ENCODE measurements at places on chromosomes 3 and 15.

- peak; percentile 96 for DNase-seq
These were observed 58.3 kb upstream of the TRAK1 start for GRCh38 chr3:42032693-42033349.

- no peak for DNase-seq
These were observed 80.3 kb downstream of the CGNL1 start for GRCh38 chr15:57456559-57456958.

DNA sequence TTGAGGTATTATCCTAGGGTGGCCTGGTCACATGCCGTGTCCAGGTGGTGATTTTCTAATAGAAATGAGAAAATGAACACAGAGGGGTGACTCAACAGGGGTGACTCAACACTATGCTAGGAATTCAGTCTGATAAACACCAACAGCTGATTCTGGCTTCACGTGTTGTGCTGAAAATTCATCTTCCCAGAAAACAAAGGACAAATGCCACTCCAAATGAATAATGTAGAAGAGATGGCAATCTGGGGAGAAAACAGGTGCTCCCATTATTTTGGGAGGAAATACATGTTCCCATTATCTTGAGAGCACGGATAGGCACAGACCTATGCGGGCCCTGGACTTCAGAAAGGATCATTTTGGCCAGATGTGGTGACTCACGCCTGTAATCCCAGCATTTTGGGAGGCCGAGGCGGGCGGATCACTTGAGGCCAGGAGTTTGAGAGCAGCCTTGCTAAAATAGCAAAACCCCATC, 101.2 kb upstream of the MEX3B start:
- peak; percentile 90 for DNase-seq

GRCh38 chr3:99878005-99878404, 60.3 kb downstream of the CMSS1 start:
- peak; percentile 90 for DNase-seq

DNA sequence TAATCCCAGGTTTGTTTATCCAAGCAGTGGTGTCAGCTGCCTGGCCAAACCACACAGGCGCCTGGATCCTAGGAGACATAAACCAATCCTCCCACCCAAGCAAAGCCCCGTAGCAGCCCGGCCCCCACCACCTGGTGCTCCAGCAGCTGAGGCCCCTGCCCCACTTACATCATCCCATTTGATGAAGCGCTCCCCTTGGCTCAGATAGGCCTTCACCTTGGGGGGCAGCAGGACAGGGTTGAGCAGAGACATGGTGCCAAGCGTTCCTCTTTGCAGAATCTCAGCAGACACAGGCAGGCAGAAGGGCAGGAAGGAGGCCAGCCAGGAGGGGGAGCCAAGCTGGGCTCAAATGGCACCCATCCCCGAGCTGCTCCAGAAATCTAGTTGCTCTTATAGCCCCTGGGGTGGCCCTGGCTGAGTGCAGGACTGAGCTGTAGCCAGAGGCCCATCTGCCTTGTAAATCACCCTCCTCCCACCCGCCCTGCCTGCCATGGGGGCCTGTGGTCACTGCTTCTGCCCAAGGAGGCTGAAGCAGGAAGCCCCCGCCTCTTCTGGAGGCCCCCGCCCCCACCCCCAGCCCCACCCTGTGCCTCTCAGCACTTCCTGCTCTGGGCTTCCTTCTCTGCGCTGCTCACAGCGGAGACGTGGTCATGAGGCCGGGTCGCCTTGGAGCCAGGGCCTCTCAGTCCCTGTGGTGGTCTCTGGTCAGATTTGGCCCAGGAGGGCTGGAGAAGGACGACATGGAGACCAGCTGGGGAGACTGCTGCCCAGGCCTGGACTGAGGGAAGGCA, at the start of gene PLCB2:
Gene PLCB2 (minus strand): TSS at position 515 of the 791 bp plus-strand sequence. CDS start 263 bp downstream, at position 252.
- no peak for DNase-seq

- DNase-seq, result no peak
These were observed 289.7 kb downstream of the RPLP1 start for GRCh38 chr15:69742361-69742760.

DNA sequence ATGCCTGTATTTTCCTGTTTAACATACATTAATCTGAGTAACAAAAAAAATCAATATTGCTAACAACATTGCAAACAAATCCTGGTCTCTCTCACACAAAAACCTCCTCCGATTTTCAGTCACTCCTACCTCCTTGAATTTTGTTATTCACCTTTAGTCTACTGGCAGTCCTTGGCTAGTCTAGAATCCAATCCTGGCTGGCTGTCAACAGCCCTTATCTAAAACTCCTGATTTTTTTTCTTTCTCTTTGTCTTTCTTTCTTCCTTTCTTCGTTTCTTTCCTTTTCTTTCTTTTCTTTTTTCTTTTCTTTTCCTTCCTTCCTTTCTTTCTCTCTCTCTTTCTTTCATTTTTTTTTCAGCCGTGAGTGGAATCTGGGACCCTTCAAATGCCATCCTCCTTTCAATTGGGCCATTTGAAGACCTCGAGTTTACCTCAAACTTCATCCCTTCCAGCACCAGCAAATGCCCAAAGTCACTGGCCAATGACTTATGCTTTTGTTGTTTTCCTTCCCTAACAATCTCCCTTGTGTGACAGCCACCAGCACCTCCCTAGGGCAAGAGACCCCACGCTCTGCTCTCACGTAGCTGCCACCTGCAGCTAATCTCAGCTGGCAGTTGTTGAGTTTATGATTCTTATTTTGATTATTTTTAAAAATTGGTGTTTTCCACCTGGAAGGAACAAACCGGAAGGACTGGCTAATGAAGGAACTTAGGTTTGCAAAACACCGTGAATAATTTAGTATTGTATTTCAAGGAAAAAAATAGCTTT, 6.8 kb upstream of the ONECUT1 start:
- DNase-seq, result no peak

DNA sequence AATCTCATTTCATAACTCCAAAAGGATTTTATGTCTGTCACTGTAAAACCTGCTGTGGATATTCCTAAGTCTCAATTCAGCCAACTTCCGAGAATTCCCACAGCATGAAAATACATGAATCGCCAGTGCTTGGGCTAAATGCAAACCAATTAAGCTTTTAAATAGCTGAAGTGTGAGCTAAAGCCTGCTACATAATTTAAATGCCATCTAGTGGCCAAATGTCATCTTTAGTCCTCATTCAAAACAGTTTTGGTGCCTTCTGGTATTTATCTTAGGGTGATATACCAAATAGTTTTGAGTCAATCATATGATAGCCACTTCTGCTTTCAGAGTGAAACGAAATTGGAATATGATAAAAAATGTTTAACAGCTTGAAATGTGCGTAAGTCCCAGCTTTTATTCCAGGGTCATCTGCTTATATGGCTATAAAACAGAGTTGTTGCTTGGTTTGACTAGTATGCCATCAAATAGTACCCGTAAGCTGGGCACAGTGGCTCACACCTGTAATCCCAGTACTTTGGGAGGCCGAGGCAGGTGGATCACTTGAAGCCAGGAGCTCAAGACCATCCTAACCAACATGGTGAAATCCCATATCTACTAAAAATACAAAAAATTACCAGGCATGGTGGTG, 41.8 kb upstream of the CCNL1 start:
- no peak for DNase-seq

DNA sequence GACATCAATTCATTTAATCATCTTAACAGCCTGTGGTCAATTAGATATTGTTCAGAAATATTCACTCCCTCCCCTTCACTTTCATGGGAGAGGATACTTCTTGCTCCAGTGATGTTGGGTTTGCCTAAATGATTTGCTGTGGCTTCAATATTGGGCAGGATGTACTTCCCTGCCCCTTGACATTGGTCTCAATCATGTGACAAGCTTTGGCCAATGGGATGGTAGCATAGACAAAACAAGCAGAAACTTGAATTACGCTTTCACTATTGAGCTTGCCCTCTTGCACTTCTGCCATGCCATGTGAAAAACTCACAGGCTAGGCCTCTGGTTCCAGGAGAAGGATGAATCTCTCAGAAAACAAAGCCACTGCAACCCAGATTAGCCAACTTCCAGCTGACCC, 42.2 kb upstream of the STT3B start:
- DNase-seq, result no peak

GRCh38 chr15:43215961-43216360, 4.9 kb downstream of the EPB42 start:
- DNase-seq, result peak; percentile 19

- DNase-seq, result no peak
These were observed 130.8 kb downstream of the SERPINI1 start for GRCh38 chr3:167866331-167866730.

GRCh38 chr3:77348244-77348855, 308.5 kb downstream of the ROBO2 start:
- peak; percentile 53 for DNase-seq

GRCh38 chr15:23536659-23537058, 28.8 kb upstream of the MKRN3 start:
- no peak for DNase-seq

DNA sequence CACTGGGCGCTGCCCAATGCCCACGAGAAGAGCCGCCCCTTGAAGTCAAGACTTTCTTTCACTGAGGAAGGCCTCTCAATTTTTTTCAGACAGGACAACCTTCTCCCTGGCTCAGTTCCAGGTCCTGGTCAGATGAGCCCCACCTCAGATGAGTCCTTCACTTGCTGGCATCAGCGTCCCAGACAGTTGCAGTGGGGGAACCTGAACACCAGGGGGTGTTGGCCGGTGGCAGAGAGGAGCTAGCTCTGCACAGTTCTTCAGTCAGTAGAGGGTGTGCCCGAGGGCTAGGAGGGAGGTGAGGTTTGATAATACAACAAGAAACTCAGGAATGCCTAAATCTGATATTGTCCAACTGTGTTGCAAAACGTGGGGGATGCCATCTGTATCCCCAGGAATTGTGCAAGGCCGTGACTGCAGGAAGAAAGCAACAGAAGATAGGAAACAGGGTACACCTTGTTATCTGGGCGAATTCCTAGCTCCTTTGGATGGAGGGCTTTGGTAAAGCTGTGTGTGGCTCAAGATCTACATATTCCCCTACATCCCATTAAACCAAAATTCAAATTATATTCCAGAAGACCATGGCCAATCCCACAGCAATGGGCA, 34.3 kb downstream of the CCR3 start:
- DNase-seq, result peak; percentile 3

DNA sequence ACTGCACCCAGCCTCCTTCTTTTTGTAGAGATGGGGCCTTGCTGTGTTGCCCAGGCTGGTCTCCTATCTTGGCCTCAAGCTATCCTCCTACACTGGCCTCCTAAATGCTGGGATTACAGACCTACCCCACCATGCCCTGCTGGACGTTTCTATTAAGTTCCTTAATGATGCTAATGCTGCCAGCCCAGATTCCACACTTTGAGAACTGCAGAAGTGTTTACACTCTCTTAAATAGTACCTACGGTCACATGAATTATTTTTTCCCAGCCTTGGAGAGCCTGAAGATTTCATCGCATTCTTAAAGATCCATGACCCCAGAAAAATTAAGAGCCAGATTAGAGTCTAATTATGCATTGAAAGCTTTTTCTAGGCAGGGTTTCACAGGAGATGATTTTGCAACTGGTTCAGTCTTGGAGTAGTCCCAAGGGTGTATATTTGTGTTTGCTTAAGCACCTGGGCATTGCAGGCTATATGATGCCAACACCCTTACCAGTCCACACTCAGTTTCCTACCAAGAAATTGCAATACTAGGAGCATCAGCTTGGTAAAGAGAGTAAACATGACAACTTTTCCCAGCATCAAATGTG, 36.6 kb downstream of the TM4SF4 start:
- no peak for DNase-seq

- DNase-seq, result no peak
These were observed 1.4 kb downstream of the MORF4L1 start for GRCh38 chr15:78873793-78874765.

- DNase-seq, result no peak
These were observed 32.6 kb upstream of the ESYT3 start for GRCh38 chr3:138401834-138402233.

- DNase-seq, result no peak
These were observed 1.1 kb downstream of the PRRT3 start for GRCh38 chr3:9951126-9951525.

DNA sequence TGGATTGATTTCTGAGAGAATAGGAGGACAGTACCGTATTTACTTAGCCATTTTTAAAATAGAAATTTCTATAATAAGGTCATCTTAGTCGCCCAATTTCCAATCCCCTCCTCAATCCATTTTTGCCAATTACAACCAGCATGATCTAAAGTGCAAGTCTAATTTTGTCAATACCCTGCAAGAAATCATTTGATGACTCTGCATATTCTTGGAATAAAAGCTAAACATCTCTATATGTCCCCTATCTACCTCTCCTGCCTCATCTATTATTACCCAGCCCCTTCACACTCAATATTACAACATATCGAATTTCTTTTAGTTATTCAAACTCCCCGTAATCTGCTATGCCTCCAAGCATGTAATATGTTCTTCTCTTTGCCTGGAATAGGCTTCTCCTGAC, 41.9 kb upstream of the TEX55 start:
- DNase-seq, result no peak

GRCh38 chr3:139225548-139225947, 118.3 kb upstream of the MRPS22 start:
- no peak for DNase-seq

DNA sequence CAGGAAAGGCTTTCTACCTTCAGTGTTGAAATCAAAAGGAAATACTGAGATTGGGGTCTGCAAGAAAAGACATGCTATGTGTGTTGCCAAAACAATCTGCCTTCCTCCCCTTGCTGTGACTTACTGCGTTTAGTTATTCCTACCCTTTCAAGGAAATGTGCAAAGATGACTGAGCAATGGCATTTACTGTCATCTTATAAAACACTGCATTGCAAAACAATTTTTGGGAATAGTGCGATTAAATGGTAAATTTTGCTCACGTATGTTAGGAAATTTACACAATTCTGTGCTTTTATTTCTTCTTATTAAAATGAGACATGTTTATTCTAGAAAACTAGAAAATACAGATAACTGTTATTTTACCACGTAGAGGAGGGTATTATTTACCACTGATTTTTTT, 45.8 kb downstream of the PDE8A start:
- no peak for DNase-seq
